ENCODE measurements at places on chromosomes 11 and 22. TPM values are rescaled to one million over a fixed set of nuclear protein-coding genes. Genes with fewer than 3 reads are reported as not detected.

SAA1 gene
- total RNA-seq = 8.6 TPM

ENTHD1 gene
- not detected for total RNA-seq

BRSK2 gene
- 14.0 TPM for total RNA-seq

HBB gene
- total RNA-seq = not detected

GRIK4 gene
- 0.52 TPM for total RNA-seq

OR10G6 gene
- not detected for total RNA-seq

VWCE gene
- 2.5 TPM for total RNA-seq

TUG1 gene
- 45.0 TPM for total RNA-seq

ANO5 gene
- total RNA-seq = 1.1 TPM

SLC1A2 gene
- total RNA-seq = 0.25 TPM

PNPLA5 gene
- total RNA-seq = 2.9 TPM

TANGO2 gene
- 17.0 TPM for total RNA-seq

PDE2A gene
- 7.6 TPM for total RNA-seq

CSF2RB gene
- 0.10 TPM for total RNA-seq

ELFN2 gene
- 45.4 TPM for total RNA-seq

MICAL2 gene
- total RNA-seq = 37.4 TPM

CYTH4 gene
- 3.8 TPM for total RNA-seq

TBX1 gene
- total RNA-seq = 3.9 TPM

TMEM151A gene
- 5.9 TPM for total RNA-seq
